ENCODE measurements at places on chromosomes 7 and 10.

DNA sequence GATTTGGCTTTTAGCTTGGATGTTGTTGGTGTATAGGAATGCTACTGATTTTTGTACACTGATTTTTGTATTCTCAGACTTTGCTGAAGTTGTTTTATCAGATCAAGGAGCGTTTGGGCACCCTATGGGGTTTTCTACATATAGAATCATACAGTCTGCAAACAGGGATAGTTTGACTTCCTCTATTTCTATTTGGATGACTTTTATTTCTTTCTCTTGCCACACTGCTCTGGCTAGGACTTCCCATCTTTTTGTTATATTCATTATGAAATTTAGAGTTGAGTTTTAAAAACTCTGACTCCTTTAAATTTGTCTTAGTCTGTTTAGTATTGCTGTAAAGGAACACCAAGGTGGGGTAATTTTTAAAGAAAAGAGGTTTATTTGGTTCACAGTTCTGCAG, 4.7 kb downstream of the ZNF786 start:
- DNase-seq = no peak

GRCh38 chr10:97497572-97498075, 598 bp downstream of the MMS19 start:
- peak; percentile 85 for DNase-seq

DNA sequence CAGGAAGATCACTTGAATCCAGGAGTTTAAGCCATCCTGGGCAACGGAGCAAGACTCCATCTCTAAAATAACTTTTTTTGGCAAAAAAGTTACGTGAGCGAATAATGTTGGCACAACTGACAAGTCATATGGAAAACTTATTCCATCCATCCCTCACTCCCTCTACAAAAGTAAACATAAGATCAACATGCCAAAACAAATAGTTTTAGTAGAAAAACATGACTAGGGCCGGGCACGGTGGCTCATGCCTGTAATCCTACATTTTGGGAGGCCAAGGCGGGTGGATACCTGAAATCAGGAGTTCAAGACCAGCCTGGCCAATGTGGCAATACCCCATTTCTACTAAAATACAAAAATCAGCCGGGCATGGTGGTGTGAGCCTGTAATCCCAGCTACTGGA, 25.6 kb downstream of the SLC25A16 start:
- DNase-seq = no peak

DNA sequence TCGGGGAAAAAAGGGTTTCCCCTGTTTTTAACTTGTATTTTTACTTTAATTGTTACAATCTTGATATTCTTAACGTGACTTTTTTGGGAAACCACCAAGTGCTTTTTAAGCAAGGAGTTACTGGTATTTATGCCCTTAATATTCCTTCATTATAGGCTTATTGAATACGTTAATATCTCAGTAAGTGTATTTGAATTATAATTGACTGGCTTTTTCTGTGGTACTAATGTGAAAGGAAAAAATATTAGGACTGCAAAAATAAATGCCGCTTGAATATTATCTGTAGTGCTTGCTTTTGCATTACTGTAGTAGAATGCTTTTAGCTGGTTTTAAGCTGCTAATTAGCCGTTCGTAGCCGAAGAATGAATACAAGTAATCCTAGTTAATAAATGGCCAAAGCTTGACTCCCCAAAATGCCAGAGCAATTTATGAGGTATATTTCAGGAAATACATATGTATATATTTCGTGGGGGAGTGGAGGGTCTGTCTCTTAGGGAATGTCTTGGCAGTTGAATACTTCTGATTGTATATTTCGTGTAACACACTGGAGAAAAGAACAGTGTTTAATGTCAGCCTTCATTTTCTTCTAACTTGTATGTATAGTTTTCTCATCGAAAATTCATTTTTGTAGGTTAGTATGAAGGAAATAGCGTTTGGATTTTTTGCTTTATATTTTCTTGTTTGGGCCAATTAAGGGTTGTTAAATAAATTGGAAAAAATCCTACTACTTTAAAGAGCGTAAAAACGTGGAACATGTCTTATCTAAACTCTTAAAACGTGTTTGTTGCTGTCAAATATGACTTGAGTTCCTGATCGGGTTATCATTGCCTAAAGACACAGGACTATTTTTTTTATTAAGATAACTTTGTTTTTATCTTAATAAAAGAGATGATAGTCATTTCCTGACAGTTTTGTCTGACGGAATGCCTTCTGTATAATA, 1.5 kb downstream of the PDCD4 start:
- no peak for DNase-seq

Data from upper lobe of left lung (tissue), 6 donors.